Neural crest cell (in vitro differentiated cells): ENCODE measurements at places on chromosomes 3 and 15.
A peak's percentile ranks its signal among the peaks of the same experiment; 100 is the strongest.

DNA sequence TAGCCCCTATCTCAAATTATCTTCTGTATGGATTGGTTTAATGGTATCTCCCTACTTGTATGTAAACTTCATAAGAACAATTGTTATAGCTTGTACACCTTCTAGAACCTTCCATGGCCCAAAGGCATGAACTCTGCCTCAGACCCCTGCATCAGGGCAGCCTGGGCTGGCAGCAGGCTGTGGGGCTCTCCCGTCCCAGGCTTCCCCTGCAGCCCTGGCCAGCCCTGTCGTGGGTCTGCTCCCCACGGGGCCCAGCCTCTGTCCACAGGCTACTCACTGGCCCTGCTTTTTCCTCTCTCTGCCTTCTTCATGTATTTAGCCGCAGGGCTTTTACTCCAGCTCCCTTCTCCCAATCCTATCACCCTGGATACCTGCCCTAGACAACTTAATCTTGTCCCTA, 4.4 kb downstream of the SCN5A start:
- DNase-seq = no peak

DNA sequence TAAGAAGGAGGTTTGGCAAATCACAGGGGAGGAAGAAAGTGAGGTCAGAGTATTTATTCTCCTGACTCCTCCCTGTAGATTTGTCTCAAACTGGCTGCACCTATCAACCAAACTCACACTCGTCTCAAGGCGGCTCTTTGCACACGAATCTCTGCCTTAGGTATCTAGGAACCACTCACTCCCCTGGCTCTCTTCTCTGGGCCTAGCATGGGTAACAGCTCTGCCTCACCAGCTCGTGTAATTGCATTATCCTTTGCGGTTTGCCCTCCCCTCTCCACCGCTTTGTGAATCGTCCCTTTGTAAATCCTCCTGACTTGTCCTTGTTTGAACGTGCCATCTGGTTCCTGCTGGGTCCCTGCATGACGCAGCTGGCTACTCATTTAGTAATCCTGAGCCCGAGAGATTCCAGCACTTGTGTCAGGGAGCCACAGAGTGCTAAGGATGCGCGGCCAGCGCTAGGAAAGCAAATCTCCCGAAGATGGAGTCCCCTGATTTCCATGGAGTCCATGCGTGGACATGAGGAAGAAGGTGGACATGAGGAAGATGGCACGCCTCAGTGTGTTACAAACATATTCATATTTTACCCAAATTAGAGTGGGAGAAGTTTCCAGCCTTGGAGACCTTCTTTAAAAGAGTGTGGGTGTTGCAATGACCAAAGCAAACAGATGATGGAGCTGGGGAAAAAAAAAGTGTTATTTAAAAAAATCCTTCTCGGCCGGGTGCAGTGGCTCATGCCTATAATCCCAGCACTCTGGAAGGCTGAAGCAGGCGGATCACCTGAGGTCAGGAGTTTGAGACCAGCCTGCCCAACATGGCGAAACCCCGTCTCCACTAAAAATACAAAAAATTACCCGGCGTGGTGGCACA, 26.7 kb downstream of the NRROS start:
- DNase-seq = peak; percentile 40

- no peak for DNase-seq
Measured at GRCh38 chr15:77014132-77015081, 19.5 kb downstream of the PSTPIP1 start.

DNA sequence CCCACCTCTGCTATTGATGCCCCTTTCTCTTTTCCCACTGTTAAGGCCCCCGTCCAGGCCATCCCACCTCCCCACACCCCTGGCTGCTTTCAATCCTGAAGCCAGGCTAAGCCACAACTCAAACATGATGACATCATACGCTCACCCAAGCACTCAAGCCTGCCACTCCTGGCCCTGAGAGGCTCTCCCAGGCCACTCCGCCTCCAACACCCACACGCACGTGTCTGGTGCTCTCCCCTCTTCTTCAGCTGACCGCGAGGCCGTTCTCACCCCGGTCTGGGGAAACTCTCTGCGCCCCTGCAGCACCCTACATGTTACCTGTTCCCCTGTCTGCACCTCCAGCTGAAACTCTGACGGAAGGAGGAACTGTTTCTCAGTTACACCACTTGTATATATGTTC, 6.2 kb downstream of the ZXDC start:
- no peak for DNase-seq

DNA sequence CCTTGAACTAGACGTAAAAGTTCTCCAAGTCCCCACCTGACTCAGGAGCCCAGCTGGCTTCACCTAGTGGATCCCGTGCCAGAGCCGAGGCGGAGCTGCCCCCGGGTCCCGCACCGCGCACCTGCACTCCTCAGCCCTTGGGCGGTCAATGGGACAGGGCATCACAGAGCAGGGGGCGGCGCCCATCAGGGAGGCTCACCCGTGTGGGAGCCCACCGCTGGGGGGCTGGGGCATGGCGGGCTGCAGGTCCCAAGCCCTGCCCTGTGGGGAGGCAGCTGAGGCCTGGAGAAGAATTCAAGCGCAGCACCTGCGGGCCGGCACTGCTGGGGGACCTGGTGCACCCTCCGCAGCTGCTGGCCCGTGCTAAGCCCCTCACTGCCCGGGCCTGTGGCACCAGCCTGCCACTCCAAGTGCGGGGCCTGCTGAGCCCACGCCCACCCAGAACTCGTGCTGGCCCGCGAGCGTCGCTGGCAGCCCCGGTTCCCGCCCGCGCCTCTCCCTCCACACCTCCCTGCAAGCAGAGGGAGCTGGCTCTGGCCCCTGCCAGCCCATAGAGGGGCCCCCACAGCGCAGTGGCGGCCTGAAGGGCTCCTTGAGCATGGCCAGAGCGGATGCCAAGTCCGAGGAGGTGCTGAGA, 16.2 kb downstream of the SQOR start:
- no peak for DNase-seq

- no peak for DNase-seq
Measured at GRCh38 chr3:39273119-39273518, 6.7 kb downstream of the CX3CR1 start.

DNA sequence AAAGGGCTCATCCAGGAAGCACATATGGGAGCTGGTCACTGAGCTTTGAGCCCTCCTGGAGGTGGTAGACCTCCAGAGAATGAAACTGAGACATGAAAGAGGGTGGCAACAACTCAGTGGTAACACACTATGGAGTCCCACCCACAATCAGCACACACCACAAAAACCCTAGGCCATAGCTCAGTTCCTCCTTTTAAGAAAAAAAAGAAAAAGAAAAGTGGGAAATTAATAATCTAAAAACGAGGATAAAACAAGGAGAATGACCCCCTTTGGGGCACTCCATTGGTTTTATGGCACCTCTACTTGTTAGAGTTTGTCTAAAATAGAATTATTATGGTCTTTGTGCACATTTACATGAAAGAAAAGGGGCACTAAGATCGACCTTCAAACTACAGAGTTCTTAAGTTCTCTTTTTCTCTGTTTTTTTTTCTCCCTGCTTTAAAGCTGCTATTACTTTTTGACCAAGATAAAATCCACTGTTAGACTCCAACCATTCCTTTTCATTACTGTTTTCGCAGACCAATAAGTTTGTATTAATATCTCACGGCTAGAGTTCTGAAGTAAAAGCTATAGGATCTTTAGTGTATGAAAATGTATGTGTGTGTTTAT, 40.2 kb upstream of the ZBTB20 start:
- no peak for DNase-seq

GRCh38 chr3:87397211-87397610, 120.8 kb upstream of the POU1F1 start:
- no peak for DNase-seq

DNA sequence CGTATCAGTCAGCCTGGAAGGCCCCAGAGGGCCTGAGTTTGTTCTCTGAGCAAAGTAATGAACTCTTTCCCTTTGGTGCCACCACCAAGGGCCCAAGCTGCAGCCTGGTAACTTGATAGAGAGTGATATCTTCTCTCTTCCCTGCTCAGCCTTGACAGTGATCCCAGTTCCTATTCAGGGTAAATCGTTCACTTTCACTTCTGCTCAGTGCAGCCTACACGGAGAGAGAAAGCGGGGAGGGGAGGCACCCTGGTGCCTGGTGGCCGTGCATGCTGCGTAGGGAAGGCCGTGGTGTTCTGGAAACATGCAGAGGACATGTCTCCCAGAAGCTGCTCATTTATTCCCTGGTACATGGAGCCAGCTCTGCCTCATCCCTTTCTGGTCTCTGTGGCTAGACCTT, 54.9 kb downstream of the KIF9 start:
- DNase-seq = no peak

GRCh38 chr3:81799403-81799802, 38.0 kb upstream of the GBE1 start:
- no peak for DNase-seq

DNA sequence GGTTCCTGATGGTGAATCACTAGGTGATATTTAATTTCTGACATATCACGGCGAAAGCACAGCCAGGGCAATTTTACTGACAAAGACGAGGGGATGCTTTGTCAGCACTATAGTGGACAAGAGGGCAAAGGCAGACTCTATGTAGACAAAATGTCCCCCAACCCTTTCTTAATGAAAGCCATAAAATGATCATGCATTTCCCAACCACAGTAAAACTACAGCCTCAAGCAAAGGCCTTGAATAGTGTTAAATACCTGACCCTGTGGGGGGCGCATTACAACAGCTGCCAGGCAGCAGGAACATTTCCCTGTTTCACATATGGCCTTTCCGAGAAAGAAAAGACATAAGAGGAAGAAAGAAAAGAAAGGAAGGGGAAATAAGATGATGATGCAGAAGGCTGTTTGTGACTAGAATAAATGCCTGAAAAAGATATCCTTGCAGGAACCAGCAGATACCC, 49.5 kb downstream of the GLDN start:
- DNase-seq = no peak

GRCh38 chr15:61036136-61036535, 193.0 kb downstream of the RORA start:
- DNase-seq = no peak

DNA sequence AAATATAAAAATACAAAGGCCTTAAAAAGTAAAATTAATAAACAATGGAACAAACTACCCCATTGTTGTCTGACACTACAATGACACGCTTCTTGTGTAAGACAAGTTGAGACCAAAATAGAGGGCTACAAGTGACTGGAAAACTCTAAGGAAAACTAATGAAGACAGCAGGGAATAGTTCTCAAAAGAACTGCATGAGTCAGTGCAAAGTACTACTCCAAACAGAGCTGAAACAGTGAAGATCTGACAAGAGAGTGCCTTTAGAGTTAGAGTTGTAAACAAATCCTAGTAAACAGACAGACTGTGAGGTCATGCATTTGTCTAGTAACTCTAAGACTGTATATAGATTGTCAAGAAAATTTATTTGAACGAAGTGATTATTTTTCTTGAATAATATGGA, 233.9 kb downstream of the BBX start:
- DNase-seq = no peak
